ENCODE measurements at places on chromosomes 2 and 18.

GRCh38 chr18:70280007-70280925, 8.6 kb upstream of the SOCS6 start:
- DNase-seq: peak; percentile 91

- DNase-seq: no peak
These were observed 25.0 kb upstream of the KDM3A start for GRCh38 chr2:86416146-86416545.

DNA sequence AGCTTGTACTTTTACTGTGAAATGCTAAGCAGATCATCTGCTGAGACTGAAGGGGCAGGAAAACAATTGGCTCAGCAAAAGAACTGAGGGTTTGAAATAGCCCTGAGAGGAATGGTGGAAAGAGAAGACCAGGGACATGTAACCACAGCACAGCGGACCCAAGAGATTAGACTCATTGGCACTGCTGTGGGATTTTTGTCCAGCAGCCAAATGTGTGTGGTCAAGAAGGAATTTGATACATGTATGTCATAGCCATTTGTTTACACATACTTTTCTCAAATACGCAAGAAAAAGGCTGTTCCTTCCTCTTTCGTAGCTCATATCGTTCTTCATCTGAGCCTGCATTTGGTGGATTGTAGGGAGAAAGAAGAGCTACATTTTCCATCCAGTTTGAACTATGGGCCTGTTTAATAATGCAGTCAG, 73.8 kb downstream of the TRABD2A start:
- DNase-seq: no peak

- no peak for DNase-seq
These were observed 128.9 kb upstream of the CELF4 start for GRCh38 chr18:37694516-37694915.

- no peak for DNase-seq
These were observed 87.0 kb upstream of the REV1 start for GRCh38 chr2:99576775-99577174.

DNA sequence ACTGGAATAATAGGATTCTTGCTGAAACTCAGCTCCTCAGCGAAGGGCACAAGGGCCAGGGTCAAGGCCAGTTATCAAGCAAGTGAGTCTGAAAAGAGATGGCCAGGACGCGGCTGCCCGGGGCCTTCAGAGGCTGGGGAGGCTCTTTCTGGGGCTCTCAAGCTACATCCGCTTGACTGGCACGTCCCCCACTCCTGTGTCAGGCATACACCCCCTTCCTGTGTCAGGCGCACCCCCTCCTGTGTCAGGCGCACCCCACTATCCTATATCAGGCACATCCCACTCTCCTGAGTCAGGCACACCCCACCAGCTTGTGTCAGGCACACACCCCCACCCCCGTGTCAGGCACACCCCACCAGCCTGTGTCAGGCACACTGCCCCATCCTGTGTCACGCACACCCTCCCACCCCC, 91.8 kb downstream of the TPO start:
- no peak for DNase-seq

GRCh38 chr2:46874236-46874929, 41.2 kb downstream of the MCFD2 start:
- DNase-seq: no peak

GRCh38 chr18:79422022-79422782, 26.5 kb downstream of the NFATC1 start:
- no peak for DNase-seq

DNA sequence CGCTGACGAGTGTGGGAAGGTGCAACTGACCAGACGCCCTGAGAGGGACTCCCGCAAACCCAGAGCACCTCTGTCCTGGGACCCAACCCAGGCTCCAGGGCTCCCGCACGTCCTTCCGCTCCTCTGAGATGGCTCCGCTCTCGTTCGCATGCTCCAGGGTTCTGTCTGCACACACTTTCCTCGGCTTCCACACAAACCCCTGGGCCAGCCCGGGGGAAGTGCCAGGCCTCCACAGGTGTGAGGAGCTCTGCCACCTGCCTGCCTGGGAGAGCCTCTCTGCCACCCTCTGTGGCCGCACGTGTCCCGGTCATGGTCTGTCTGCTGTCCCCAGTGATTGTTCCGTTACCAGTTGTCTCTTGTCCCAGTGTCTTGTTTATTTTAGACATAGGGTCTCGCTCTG, 222.9 kb downstream of the HDAC4 start:
- no peak for DNase-seq

All from erythroblast (primary cell).